ENCODE measurements at places on chromosomes 1 and 21.
A peak's percentile ranks its signal among the peaks of the same experiment; 100 is the strongest.

GRCh38 chr1:8985915-8986813 lies 40.1 kb downstream of the SLC2A7 start:
- DNase-seq, result no peak

- DNase-seq, result peak; percentile 41
Measured at GRCh38 chr1:115833856-115834255, 7.1 kb downstream of the NHLH2 start.

DNA sequence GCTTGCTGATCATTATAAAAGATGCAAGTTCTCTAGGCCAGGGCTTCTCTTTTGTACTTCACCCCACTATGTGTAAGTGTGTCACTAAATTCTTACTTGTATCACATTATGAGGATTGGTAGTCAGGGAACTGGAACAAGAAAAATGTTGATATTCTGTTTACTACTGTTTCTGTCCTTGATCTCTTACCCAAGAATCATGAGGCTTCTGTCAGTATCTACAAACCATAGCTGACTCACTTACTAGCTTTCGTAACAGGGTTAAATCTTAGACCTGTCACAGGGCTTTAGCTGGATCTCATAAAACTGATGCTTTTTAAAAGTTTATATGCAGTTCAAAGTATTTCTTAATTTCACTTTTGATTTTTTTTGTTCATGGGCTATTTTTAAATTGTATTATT lies 681.2 kb downstream of the PLPP3 start:
- DNase-seq, result no peak

DNA sequence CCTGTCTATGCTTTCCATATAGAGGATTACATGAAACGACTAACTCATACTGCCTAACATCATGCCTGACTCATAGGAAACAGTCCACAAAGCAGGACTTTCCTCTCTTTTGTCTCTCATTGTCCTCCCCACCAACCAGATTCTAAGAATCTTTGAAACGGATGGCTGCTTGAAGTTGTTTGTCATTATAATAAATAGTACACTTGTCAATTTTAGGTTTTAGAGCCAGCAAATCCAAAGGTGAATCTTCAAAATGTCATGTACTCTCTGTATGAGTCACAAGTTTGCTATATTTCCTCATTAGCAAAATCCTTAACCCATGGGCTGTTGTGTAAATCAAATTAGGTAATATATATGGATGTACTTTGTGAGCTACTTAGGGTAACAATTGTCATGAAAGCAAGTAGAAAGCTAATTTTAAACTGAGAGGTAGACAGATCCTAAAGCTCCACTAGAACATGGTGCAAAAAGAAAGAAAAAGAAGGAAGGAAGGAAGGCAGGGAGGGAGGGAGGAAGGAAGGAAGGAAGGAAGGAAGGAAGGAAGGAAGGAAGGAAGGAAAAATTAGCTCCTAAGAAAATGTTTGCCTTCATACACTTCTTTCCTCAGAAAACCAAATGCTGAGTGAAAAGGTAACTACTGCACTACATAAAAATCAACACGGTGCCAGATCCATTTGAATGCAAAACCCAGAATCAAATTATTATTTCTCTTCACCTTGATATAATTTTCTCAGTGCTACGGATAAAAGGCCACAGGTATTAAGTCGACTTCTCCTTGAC lies 129.5 kb upstream of the PRMT6 start:
- no peak for DNase-seq

DNA sequence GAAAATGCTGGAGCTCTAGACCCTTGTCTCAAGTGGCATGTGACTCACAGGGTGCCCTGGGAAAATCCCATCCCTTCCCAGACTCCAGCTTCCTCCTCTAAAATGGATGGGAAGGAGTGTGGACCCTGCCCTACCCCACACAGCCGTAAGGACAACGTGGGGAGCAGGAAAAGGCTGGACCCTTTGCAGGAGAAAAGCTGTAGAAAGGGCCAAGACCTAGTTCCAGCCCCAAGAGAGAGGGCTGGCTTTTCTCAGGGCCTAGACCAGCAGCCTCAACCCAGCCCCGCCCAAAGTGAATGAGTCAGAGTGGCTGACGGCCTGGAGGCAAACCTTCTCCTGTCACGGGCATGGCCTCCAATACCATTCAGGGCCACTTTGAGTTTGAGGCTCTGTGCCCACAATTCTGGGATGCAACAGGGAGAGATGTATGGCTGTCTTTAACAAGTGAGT lies 1.1 kb downstream of the LAMB3 start:
- no peak for DNase-seq

GRCh38 chr1:226107471-226108460 lies 45.2 kb downstream of the H3-3A start:
- DNase-seq, result no peak

GRCh38 chr1:153312570-153313186 lies at the start of gene PGLYRP3:
Gene PGLYRP3 (minus strand): TSS chr1:153312952. CDS start chr1:153310665, 2,287 bp downstream.
- DNase-seq, result no peak

DNA sequence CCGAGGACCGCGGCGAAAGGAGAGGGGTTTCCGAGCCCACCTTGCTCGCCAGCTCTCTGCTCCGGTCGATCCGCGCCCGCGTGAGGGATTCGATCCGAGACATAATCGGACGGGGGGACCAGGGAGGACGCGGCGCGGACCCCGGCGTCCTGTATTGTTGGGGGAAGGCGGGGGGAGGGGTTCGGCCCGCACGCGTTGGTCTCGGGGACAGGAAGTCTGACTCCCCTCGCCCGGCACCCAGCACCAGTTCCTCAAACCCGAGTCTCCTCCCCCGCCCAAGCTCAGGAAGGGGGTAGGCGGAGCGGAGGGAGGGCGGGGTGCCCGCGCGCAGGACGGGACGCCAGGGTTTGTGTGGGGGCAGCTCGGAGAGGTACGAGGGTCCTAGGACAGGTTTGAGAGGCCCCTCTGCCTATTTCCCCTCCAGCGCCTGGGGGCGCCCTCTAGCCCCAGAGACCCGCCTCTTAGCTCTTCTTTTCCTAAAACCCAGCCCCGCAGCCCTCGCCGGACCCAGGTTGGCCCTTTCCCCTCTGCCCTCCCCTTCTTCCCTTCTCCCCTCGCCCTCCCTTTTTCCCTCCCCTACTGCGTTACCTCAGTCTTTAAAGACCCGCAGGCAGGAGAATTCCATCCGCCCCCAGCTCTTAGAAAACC lies at the start of gene ARHGEF2:
TSS of gene ARHGEF2 (minus strand) at position 223 of the 648 bp plus-strand sequence. CDS start at position 103, 120 bp downstream.
- DNase-seq, result peak; percentile 92

- no peak for DNase-seq
Measured at GRCh38 chr1:198399452-198399851, 141.0 kb downstream of the ATP6V1G3 start.

DNA sequence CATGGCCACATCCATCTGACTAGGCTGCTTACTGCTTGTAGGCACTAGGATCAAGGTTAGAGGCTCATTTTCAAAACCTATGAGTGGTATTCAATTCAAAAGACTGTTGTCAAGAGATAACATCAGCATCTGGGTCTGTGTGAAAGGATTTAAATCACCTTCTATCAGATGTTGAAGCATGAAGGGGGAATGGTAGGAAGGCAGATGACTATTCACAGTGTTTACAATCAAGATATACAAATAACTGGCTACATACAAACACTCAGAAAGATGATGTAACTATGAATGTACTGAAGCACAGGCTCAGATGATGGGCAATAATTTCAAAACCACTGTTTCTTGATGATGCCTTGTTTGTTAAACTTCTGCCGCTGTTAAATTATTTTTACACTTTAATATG lies 249.2 kb downstream of the SLC45A1 start:
- no peak for DNase-seq

DNA sequence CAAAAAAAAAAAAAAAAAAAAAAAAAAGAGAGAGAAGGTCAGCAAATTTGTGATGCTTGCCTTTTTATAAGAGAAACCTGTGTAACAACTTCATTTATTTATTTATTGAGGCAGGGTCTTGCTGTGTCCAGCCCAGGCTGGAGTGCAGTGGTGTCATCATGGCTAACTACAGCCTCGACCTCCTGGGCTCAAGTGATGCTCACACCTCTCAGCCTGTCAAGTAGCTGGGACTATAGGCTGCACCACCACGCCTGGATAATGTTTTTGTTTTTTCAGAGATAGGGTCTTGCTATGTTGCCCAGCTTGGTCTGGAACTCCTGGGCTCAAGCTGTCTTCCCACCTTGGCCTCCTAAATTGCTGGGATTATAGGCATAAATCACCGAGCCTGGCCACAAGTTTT lies 42.4 kb downstream of the DHCR24 start:
- DNase-seq, result no peak

DNA sequence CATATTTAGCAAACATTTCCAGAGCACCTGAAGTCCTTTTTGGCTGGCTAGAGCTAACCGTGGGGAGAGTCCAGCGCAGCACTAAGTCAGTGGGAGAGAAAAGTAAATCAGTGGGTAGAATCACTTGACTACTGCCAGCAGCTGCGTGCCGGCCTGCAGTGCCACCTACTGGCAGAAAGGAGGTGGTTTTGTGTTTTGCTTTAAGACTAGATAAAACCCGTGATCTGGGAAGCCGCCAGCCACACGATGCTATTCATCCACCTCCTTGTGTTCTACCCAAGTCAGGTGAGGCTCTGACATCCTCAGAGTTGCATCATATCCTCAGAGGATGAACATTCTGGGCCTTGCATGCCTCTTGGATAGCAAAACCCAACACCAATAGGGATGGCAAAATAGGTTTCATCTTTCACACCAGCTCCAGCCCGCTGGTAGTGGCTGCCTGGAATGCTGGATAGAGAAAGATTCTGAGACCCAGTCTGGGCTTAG lies 14.1 kb upstream of the HEYL start:
- peak; percentile 74 for DNase-seq

GRCh38 chr1:63601912-63602311 lies 8.7 kb downstream of the PGM1 start:
- no peak for DNase-seq

GRCh38 chr1:154276797-154277196 lies 4.4 kb downstream of the HAX1 start:
- DNase-seq, result peak; percentile 68

GRCh38 chr1:36238433-36238832 lies 14.2 kb downstream of the THRAP3 start:
- DNase-seq, result no peak

DNA sequence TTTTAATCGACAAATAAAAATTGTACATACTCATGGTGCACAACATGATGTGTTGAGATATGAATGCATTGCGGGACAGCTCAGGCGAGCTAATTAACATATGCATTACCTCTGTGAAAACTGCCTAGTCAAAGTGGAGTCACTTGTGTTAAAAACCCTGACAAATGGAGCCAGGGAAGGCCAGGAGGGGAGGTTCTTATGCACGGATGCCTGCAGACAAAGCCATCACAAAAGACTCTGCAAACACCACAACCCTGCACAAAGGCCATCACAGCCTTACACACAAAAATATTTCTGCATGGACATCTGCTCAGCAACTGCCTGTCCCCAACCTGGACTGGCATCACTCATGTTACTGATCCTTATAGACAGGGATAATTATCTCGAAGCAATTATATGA lies 204.4 kb upstream of the AJAP1 start:
- no peak for DNase-seq

DNA sequence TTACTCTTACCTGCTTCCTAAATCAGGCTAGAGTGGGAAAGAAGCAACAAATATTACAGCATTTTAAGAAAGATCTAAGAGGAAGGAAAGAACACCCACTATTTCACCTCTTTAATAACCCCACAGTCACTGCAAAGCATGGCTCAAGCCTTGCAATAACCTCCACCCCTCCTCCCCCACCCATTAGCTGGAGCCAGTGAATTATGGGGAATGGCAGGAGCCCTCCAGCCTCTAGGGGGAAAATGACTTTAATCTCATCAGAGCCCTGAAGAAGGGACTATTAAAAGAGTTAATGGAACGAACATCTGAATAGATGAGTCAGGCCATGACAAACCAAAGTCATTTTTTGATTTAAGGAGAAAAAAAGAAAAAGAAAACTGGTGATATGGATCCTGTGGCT lies 630.7 kb upstream of the PLXNA2 start:
- no peak for DNase-seq

- no peak for DNase-seq
Measured at GRCh38 chr1:17118706-17119075, 560 bp downstream of the PADI2 start.

GRCh38 chr1:92411511-92411910 lies 75.2 kb downstream of the GFI1 start:
- no peak for DNase-seq
